ENCODE measurements at places on chromosomes 5 and 9. TPM values are rescaled to one million over a fixed set of nuclear protein-coding genes. Genes with fewer than 3 reads are reported as not detected.

DNA sequence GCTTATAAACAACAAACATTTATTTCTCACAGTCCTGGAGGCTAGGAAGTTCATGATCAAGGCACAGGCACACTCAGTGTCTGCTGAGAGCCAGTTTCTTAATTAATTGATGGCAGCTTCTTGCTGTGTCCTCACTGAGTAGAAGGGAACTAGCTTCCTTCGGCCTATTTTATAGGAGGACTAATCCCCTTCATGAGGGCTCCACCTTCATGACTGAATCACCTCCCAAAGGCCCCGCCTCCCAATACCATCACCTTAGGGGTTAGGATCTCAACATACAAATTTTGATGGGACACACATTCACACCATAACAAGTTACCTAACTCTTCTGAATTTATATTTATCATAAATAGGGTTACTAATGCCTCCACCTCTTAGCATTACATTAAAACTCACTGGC is 129.8 kb downstream of the GNAQ start:
- DNase-seq: no peak

DNA sequence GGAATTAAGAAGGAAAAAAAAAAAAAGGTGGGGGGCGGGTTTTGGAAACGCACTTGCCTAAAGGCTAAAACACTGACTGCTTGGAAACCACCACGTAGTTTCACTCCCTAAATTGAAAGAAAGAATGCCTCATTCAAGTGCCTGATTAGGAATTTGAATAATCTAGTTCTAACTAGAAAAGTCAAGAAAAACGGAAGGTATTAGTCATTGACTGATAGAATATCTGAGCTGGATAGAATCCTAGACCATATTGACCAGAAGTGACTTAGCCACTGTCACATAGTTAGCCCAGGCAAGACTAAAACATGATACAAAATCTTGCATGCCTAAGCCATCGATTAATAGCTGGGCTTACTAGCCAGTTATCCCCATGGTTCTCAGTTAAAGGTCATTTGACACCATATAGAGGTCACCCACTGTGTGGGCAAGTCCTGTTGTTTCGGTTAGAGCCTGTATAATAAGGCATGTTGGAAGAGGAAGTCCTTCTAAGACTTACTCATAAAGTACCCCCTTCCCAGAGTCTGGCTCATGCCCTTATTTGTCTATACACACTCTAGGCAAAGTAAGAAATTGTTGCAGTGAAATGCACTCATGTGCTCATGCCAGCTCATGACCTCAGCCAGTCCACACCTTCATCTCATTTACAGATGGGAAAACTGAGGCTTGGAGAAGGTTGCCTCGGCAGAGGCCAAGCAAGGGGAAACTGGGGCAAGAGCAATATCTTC is 40.2 kb downstream of the SH3RF2 start:
- DNase-seq: no peak

DNA sequence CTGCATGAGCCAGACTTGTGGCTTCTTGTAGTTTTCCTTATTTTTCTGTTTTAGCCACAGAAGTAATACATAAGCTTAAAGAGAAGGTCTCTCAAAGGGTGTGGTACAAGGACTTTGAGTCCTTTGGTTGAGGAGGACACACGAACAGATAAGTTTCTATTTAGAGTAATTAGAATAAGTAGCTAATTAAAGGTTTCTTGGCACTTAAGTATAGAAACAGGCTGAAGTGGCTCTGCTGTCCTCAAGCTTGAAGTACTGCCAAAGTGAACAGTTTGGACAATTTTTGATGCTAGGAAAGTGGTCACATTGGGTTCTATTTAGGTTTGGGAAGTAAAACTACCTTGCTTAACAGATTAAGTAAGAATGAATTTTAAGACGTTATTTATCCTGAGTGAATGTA is 278.3 kb upstream of the MPDZ start:
- no peak for DNase-seq

DNA sequence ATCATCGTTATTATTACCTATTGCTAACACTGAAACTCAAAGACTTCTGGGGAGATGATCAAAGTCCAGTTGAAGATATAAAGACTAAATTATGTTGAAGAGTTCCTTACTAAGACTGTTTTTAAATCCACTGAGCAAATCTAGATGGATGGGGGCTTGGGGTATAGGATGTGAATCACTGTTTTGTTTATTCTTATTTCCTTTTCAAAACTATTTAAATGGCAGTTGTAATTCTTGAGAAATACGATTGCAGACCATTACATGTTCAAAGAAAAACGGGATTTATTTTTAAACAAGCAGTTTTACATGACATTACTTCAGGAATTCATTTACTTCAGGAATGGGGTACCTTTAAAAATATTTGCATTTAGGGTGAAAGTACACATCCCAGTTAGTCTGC is 4.3 kb downstream of the RASGRF2 start:
- no peak for DNase-seq

DNA sequence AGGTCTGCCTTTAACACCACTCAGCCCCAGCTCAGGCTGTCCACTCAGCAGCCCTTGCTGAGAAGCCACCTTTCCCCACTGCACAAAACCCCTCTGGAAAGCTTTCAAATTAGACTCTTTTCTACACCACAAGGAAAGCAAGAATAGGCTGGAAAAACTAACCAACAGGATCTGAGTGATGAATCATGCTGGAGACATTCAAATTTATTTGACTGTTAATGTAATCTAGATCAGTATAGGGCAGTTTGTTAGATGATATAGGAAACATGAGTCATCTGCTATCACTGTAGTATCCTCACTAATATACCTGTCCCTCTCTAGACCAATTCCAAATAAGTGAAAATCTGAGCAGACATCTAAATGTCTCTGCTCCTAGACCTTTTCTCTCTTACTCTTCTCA is 127.8 kb upstream of the PAM start:
- no peak for DNase-seq

GRCh38 chr5:137461391-137462264 is 37.5 kb downstream of the SPOCK1 start:
- peak; percentile 31 for DNase-seq

GRCh38 chr5:1033606-1034420 is 25.2 kb downstream of the NKD2 start:
- DNase-seq: no peak

GRCh38 chr5:14144586-14145434 is 1.7 kb downstream of the TRIO start:
- DNase-seq: peak; percentile 60

DNA sequence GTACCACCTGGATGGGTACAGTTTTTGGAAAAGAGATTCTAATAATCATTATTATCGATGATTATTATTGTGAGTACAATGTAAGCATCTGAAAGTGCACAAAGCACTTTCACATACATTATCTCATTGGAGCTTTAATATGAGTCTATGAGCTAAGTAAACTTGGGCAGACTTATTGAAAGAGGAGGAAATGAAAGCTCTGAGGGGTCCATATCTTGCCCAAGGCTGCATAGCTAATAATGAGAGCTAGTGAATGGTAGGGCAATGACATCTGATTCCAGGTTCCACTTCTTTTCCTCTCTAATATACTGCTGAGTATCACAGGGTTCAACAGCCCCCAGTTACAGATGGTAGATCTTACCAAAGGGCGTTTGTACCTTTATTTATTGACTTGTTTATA is 26.1 kb downstream of the TIMD4 start:
- no peak for DNase-seq

DNA sequence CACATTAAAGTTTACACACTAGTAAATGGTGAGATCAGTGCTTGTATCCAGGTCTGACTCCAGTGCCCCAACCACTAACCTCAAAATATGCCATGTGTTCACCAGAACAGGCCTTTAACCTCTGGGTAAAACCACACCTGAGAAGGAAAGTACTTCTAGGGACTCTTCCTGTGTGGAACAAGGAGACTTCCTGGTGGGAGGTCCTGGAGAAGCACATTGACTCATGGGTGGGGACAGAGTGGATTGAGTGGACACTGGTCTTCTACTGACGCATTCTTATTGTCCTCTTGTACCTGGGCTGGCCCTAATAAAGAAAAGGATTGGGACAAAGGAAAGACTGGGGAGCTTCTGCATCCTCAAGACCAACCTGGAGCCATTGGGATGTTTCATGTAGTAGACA is 43.4 kb downstream of the ANGPTL2 start:
- no peak for DNase-seq

DNA sequence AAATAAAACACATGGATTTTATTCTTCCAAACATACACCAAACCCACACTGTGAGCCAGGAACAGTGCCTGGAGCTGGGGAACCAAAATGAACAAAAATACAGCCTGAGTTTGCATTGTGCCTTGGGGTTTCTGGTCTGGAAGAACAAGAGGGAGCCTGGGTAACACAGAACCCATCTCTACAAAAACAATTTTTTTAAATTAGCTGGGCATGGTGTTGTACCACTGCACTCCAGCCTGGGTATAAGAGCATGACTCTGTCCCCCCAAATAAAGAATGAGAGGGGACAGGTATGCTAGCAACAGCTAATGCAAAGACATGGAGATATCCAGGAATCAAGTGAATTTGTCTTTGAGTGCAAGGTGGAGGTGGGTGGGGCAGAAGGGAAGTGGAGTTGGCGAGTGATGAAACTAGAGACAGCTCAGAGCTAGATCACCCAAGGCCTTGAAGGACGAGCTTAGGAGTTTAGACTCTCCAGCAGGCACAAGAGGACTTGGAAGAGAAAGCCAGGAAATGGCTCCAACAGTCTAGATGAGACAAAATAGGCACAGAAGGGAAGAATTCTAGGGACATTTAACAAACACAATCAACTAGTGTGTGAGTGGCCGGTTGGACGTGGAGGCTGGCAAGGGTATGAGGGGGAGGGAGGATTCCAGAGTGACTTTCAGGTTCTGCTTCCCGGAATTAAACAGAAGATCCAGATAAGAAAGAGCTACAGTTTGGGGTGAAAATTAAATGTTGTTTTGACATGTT is 47.4 kb downstream of the FNBP1 start:
- DNase-seq: no peak

DNA sequence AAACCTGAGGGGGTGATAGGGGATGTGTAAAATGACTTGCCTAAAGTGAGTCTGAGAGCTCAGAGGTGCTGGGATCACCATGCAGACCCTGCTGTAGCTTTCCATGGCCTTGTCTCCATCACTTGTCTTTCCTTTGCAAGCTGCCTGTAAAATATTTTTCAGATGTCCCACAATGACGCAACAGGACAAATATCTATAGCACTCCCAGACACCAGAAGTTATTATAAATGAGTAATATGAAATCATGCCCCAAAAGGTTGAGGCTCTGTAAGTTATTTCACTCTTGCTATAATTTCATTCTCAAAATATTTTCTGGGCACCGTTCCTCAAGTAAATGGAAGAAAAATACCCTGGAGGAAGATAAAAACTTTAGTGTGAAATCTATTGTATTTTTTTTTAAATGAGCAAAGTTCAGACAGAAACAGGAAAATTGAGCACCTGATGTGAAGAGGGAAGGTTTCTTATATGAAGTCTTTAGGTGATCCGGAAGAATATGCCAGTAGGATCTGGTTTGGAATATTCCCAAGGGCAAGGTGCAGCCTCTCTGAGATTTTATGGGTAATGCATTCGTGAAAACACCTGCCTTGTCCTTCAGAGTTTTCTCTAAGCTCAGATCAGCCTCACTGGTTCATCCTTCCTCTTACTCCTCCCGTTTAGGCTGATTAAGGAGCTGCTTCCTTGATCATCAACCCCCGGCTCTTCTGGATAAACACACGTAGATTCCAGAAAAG is 138.3 kb upstream of the DMAC1 start:
- no peak for DNase-seq

GRCh38 chr5:7970816-7971215 is 101.9 kb downstream of the MTRR start:
- no peak for DNase-seq

DNA sequence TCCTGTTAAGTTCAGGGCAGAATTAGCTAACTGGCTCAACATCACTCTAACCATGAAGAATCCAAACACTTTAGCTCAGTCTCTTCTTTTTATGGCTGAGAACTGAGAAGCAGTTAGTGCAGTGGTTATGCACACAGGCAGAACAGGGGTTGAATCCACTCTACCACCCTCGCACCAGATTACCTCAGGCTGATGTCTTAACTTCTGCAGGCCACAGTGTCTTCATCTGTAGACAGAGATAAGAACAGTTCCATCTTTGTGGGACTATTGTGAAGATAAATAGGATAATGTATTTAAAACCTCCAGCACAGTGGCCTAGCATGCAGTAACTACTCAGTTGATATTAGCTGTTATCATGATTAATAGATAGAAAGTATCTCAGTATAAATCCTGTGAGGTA is 54.8 kb downstream of the FAM114A2 start:
- DNase-seq: no peak

DNA sequence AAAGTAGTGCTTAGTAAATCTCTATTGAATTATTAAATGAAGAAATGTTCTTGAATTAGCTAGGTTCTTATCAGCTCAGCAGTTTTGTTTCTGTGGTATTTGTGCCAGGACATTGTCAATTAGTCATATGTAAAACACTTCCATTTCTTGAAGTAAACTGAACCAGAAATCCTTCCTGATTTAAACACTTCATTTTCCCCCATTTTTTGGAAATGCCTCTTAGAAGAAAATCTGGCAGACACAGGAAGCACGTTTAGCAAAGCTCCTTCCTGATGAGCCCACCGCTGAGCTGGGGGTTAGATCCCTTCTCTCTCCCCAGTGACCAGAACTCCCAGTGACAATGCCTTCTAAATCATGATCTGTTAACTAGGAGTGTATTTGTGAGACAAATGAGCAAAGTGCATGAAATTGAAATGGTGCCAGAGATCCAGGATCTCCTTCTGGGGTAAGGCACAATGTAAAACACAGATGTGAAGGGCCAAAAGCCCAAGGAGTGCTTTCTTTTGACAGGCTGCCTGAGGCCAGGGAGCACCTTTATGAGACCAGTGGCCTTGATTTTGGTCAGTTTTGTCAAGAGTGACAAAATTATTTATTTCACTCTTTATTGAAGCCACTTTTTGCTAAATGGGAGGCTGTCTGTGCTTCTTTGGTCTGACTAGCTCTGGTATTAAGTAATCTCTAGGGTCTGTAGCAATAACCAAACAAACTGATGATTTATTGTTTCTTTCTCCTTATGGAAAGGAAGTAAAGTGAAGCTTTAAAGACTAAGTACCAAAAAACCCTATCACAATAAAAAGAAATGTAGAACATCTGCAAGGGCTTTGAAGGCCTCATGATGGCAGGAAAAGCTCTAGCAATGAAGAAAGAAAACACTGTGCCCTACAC is 25.5 kb upstream of the RUSC2 start:
- DNase-seq: no peak

DNA sequence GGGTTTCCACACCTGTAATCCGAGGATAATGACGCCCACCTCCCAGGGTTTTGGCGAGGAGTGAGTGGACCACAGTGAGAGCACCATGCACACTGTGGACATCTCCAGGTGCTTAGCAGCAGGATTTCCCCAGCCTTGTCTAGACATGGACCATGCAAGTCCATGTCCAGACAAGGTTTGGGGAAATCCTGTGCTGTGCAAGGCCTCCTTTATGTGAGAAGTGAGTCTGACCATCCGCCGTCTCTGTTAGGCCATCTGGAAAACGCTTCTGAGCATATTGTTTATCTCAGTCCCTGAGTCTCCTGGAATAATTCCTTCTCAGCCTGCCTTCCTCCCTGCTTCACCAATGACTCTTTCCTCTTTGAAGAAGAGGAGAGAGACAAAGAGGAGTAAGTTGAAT is 26.2 kb upstream of the TNFAIP8 start:
- DNase-seq: no peak

- DNase-seq: no peak
Measured at GRCh38 chr5:104778-105296, 12.9 kb downstream of the PLEKHG4B start.

Gene SLC34A3
- 0.13 TPM for total RNA-seq

Gene RNF183
- 0.17 TPM for total RNA-seq

Gene IL3
- total RNA-seq: not detected

Gene PHF24
- total RNA-seq: 0.53 TPM

Gene IL13
- total RNA-seq: not detected

Data from WTC11 (cell line).